ENCODE measurements at places on chromosomes 1 and 21.
A peak's percentile ranks its signal among the peaks of the same experiment; 100 is the strongest.

- DNase-seq, result no peak
Observed at GRCh38 chr1:5830771-5831599, 161.2 kb downstream of the NPHP4 start.

DNA sequence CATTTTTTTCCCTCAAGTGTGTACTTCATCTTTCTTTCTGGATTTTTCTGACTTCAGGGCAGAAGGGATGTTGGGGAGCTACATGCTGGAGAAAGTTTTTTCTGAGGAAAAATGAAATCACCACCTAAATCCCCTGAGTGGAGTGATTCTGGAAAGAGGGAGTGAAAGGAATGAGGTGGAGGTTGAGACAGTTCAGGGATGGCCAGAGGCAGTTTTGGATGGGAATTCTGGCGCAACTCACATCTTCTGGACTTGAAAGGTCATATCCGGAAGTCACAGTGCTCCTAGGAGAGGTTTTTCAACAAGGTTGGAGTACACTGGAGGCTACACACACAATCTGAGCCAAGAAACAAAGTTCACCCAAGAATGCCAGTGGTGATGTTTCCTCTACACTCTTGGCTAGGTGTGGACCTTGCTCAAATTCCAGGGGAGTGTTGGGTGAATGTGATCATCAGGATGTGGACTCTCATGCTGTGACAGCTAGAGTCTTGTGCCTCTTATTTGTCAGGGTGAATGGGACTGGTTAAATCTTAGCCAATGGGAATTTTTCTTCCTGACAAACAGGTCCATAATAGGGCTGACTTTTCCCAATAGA lies 161.5 kb downstream of the HLX start:
- no peak for DNase-seq

DNA sequence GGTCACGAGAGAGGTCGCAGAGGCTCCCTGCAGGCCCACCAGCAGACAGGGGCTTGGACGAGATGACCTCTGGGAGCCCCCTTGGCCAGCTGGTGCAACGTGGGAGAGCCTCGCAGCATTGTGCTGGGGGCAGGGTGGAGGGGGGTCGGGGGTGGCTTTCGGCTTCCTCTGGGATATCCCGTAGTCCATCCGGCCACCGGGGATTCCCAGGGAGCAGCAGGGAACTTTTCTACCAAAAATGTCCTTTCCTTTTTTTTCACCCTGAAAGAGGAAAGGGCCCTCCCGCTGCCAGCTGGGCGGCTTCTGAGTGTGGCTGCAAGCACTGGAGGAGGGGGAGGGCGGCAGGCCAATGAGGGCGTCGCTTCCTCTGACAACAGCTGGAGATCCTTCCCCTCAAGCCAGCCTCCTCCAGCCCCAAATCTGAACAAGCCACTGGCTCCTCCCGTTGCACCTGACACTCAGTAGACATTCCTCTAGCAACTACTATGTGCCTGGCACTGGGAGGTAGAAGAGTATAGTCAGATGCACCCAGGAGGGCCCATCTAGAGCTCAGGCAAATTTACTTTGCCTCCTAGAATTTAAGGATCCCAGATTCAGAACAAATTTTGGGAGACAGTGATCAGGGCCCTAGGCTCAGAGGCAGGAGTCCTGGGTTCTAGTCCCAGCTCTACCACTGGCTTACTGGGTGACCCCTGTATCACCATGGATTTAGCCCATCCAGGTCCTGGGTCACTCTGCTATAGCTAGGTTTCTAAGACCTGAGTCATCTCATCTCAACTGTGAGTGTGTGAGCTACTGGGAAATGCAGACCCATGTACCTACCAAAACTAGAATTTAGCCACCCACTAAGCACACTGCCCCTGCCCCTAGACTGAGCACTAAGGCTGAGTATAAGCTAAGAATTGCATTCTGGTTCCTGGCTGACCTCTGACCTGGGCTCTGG lies 2.7 kb downstream of the MOB3C start:
- DNase-seq, result peak; percentile 97

DNA sequence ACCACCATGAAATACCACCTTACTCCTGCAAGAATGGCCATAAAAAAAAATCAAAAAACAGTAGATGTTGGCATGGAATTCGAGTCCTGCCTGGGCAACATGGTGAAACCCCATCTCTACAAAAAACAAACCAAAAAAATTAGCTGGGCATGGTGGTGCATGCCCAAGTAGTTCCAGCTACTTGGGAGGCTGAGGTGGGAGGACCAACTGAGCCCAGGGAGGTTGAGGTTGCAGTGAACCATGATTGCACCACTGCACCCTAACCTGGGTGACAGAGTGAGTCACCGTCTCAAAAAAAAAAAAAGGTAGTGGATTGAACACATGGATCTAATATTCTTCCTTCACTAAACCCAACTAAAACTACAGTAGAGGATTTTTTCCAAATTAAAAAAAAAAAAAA lies 125.9 kb downstream of the CCDC185 start:
- DNase-seq, result no peak

- no peak for DNase-seq
Observed at GRCh38 chr1:196181594-196181878, 426.7 kb downstream of the KCNT2 start.

GRCh38 chr21:22679207-22679606 lies 1681.0 kb downstream of the NCAM2 start:
- no peak for DNase-seq

DNA sequence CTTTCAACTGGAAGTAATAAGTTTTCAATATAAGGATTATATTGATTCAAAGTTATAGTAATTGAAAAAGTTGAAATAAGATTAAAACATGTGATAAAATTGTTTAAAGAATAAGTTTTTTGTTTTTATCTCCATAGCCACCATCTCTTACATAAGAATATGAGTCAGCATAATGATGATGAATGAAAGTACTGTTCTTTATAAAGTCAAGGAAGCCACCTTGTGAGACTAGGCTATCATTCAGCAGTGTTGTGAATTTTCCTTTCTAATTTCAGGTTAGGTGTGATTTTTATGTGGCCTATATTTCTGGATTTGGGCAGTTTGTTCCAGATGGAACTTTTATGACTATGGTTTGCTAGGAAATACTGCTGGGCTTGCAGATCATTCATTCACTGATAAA lies 22.4 kb upstream of the ASB17 start:
- DNase-seq, result no peak

GRCh38 chr1:109935451-109935900 lies 24.8 kb downstream of the CSF1 start:
- DNase-seq, result no peak

GRCh38 chr1:89206373-89206772 lies 7.6 kb upstream of the GBP4 start:
- no peak for DNase-seq

DNA sequence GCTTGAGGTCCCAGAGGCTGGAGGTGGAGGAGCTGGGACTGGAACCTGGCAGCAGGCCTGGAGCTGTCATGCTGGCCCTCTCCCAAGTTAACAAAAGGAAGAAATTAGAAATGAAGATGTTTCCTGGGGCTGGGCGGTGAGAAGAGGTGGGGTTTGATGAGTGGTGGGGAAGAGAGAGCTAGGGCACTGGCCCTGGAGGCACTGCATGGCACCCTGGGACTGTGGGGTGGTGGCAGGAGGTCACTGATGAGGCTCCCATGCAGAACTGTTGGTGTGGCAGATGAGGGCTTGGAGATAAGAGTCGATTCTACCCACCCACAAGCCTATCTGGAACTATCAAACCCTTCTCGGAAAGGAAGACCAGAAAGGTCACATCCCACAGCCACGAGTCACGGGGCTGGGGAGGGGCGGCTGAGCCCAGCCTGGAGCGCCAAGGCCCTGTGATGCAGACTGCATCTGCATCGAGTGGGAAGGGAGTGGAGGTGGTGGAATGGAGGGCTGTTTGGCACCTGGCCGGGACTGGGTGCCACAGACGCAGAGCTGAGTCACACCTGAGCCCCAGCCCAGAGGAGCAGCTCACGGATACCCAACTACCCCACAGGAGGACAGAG lies 29.4 kb downstream of the MRPL37 start:
- no peak for DNase-seq

GRCh38 chr1:53562981-53563379 lies 103.8 kb downstream of the DMRTB1 start:
- no peak for DNase-seq

DNA sequence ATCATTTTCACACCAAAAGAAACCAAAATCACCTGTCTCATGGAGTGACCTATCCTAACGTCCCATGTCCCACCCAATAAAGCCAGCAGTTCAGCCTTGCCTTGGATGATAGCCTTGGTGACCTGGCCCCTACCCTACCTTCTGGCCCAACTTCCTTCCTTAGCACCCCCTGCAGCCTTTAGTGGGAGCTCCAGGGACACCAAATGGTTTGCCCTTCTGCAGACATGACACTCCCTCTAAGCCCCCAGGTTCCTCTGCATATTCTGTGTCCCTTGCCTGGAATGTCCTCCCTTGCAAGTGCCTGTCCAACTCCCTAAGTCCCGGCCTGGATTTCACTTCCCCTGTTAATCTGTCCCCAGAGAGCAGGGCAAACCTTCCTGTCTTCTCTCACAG lies 2.2 kb downstream of the SLFNL1 start:
- no peak for DNase-seq

DNA sequence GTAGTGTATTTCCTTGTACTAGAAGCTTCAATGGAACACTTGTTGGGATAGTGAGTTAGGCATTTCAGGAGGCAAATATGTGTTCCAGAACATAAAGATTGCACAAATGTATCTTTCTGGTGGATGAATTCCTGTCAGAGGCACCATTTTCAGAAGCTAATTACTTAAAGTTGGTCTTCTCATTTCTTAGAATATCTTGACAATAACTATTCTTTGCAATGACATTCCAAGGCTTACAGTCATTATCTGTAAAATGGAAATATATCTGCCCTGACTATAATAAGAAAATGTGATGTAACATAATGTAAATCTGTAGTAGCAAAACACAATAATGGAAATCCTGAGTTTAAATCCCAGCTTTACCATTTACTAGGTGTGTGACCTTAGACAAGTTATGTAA lies 2.7 kb downstream of the VCAM1 start:
- no peak for DNase-seq

GRCh38 chr1:46581681-46582455 lies 22.2 kb downstream of the MKNK1 start:
- no peak for DNase-seq

- no peak for DNase-seq
Observed at GRCh38 chr1:211703812-211704537, 28.6 kb upstream of the NEK2 start.

DNA sequence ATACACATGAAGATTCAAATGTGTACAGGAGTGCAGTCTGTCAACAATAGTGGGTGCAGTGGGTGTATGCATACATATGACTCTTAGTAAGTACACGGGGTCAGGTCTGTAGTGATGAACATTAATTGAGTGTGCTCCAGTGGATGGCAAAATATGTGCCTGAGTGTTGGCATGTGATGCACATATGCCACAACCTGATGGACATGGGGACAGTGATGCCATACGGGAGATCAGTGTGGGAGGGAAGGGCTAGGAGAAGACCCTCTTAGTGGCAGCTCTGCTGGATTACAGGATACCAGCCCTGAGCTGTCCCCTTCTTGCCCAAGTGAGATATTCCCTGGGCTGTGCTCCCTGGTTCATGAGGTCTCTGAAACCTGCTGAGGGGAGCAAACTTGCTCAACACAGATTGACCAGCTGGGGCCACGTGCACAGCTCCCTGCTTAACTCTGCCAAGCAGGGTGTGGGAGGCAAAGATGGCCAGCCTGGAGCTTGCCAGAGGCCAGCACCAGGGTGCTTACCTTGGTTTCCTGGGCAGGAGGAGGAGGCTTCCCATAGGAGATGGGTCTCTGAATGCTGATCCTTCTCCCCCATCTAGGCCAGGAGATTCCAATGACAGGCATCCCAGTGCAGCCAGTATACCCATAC lies 2.2 kb downstream of the SHISA4 start:
- DNase-seq, result no peak

GRCh38 chr1:172185211-172185610 lies 235.3 kb upstream of the C1orf105 start:
- no peak for DNase-seq

DNA sequence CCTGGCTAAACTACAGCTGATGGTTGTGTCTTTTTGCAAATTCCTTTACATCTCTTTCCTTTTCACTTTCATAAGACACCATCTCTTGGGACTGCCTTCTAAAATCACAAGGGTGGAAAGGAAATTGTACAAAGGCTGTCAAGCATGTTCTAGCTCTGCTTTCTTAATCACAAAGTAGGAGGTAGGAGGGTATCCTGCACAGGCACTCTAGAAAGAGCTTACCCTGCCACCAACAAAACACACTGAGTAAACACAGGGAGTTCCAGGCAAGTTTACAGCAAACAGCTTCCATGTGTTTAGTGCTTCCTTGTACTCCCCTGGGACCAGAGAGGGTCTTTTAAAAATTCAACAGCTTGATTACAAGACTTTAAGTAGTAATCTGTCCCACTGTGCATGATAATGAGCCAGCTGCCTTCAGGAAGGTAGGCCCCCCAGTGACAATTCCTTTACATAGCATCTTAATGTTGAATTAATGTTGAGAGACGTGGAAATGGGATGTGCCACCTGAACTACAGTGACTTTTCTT lies 2.4 kb downstream of the PLPP3 start:
- DNase-seq, result no peak

- DNase-seq, result no peak
Observed at GRCh38 chr1:83802460-83803152, 196.3 kb downstream of the TTLL7 start.

DNA sequence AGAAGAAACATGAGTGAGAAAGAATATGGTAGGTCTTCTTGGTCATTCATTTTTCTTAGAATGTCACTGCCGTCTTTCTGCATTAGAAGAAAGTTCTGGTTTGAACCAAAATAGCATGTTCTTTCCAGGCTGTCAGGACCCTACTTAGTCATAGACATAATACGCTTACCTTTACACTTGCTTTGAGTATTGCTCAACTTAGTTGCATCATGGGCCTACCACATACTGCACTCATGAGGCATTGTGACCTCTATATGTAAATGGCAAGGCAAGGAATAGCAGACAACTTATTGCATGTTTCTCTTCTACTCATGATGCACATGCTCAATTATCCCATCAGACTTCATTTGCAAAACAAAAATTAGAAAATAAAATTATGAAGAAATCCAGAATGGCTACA lies 415.0 kb downstream of the HLX start:
- DNase-seq, result no peak

- no peak for DNase-seq
Observed at GRCh38 chr1:33371334-33371733, 50.4 kb upstream of the A3GALT2 start.

GRCh38 chr1:198701766-198702539 lies 63.1 kb downstream of the PTPRC start:
- DNase-seq, result no peak

DNA sequence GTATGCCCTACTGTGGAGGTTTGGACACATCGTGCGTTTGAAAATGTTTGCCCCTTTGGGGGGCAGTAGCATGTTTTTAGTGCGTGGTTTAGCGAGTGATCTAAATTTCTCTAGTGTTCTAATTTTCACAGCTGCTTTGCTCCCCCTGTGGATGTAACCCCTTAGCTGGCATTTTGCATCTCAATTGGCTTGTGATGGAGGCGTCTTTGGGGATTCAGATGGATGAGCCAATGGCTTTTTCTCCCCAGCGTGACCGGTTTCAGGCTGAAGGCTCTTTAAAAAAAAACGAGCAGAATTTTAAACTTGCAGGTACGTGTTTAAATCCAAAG lies 836 bp downstream of the CDC7 start:
- no peak for DNase-seq

- peak; percentile 51 for DNase-seq
Observed at GRCh38 chr21:41769111-41769510, 2.3 kb upstream of the RIPK4 start.

GRCh38 chr1:35883635-35884101 lies 659 bp downstream of the AGO1 start:
- peak; percentile 85 for DNase-seq
